ENCODE measurements at places on chromosomes 1 and 21. TPM values are rescaled to one million over a fixed set of nuclear protein-coding genes. Genes with fewer than 3 reads are reported as not detected.
A peak's percentile ranks its signal among the peaks of the same experiment; 100 is the strongest.

- no peaks in the 10 kb centered on the region for H3K36me3 ChIP-seq
- H3K4me1 ChIP-seq = no peaks in the 10 kb centered on the region
- no peak overlapping the region for H3K4me3 ChIP-seq
Observed at GRCh38 chr21:46067505-46068201, 30.3 kb upstream of the COL6A2 start.

GRCh38 chr1:222455188-222455879, 92.6 kb downstream of the HHIPL2 start:
- no peaks in the 10 kb centered on the region for H3K36me3 ChIP-seq
- H3K27me3 ChIP-seq = no peaks in the 10 kb centered on the region
- H3K4me3 ChIP-seq = no peak overlapping the region

GRCh38 chr21:45142469-45143308, 68.3 kb downstream of the ADARB1 start:
- H3K27me3 ChIP-seq = no peaks in the 10 kb centered on the region
- H3K36me3 ChIP-seq = peaks cover 23% of the 10 kb centered on the region
- H3K4me1 ChIP-seq = peaks cover 13% of the 10 kb centered on the region
- ATAC-seq = no peak
- no peak overlapping the region for H3K4me3 ChIP-seq
- peak overlapping the region; percentile 20 for H3K27ac ChIP-seq

GRCh38 chr1:201745023-201745422, 83.9 kb upstream of the IPO9 start:
- H3K27me3 ChIP-seq = peaks cover 3% of the 10 kb centered on the region
- no peak overlapping the region for H3K27ac ChIP-seq
- ATAC-seq = no peak
- H3K36me3 ChIP-seq = no peaks in the 10 kb centered on the region
- H3K4me1 ChIP-seq = peaks cover 5% of the 10 kb centered on the region

- no peak for ATAC-seq
- no peak overlapping the region for H3K4me3 ChIP-seq
- peaks cover 70% of the 10 kb centered on the region for H3K36me3 ChIP-seq
- no peaks in the 10 kb centered on the region for H3K4me1 ChIP-seq
- H3K27ac ChIP-seq = no peak overlapping the region
Observed at GRCh38 chr1:3632716-3633343, 8.0 kb downstream of the TPRG1L start.

- no peak overlapping the region for H3K4me3 ChIP-seq
- ATAC-seq = no peak
- H3K4me1 ChIP-seq = no peaks in the 10 kb centered on the region
- H3K27me3 ChIP-seq = no peaks in the 10 kb centered on the region
Observed at GRCh38 chr21:46079352-46080170, 18.4 kb upstream of the COL6A2 start.

GRCh38 chr21:28359300-28359699, 633.4 kb downstream of the LTN1 start:
- ATAC-seq = no peak
- no peaks in the 10 kb centered on the region for H3K27me3 ChIP-seq
- H3K4me1 ChIP-seq = no peaks in the 10 kb centered on the region
- no peak overlapping the region for H3K4me3 ChIP-seq
- no peaks in the 10 kb centered on the region for H3K36me3 ChIP-seq

- ATAC-seq = no peak
- peaks cover 18% of the 10 kb centered on the region for H3K4me1 ChIP-seq
- peaks cover 93% of the 10 kb centered on the region for H3K36me3 ChIP-seq
- H3K27ac ChIP-seq = peak overlapping the region; percentile 93
- peak overlapping the region; percentile 88 for H3K4me3 ChIP-seq
Observed at GRCh38 chr1:173862769-173863223, 5.0 kb downstream of the GAS5 start.

- H3K4me3 ChIP-seq = no peak overlapping the region
- no peak overlapping the region for H3K27ac ChIP-seq
- peaks cover 7% of the 10 kb centered on the region for H3K4me1 ChIP-seq
Observed at GRCh38 chr1:87399264-87399663, 70.6 kb downstream of the LMO4 start.

- H3K4me1 ChIP-seq = peaks cover 36% of the 10 kb centered on the region
- no peaks in the 10 kb centered on the region for H3K27me3 ChIP-seq
- H3K27ac ChIP-seq = peak overlapping the region; percentile 59
- H3K36me3 ChIP-seq = peaks cover 7% of the 10 kb centered on the region
Observed at GRCh38 chr21:28770867-28771661, 221.6 kb downstream of the LTN1 start.

DNA sequence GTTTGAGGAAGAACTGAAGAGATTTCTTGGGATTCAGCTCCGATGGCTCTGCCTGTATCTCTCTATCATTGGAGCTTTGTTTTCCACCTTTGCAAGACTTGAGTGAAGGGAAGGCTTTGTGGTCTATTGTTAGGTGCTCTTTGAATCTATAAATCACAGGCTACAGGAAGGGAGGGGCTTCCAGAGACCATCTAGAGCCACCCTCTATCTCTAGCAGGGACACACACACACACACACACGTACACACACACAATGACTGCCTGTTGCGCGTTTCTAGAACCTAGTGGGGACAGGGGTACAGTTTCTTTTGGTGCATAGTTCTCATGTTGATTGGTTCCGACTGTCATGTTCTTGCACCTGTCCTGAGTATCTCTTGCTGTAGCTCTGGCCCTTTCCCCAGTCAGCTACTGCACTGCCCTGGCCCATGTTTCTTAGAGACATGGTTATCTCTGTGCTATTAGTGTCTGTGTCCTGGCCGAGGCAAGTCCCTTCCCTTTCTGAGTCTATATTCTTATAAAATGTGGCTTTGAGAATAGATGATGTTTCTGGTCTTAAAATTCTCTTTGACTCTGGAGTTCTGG, 60.7 kb downstream of the MAN1C1 start:
- H3K27ac ChIP-seq = peak overlapping the region; percentile 84
- peaks cover 44% of the 10 kb centered on the region for H3K4me1 ChIP-seq
- H3K4me3 ChIP-seq = peak overlapping the region; percentile 73
- H3K36me3 ChIP-seq = no peaks in the 10 kb centered on the region
- ATAC-seq = no peak
- H3K27me3 ChIP-seq = peaks cover 17% of the 10 kb centered on the region

DNA sequence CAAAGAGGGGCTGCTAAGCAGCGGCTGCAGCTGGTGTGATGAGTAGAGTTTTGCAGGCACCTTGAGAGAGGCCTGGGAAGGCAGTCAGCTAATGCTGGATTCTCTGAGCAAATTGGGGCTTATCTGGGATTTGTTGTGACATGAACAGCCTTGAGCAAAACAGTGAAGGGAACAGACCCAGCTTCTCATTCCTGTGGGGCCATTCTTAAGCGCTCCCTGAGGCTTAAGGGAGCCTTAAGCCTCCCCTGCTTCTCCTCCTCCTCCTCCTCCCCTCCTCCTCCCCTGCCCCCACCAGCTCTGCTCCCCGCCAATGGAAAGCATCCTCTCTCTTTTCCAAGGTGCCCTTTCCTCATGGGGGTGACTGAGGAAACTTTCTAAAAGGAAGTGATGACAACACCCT, 21.3 kb downstream of the HMGCS2 start:
- H3K4me3 ChIP-seq = no peak overlapping the region
- H3K36me3 ChIP-seq = no peaks in the 10 kb centered on the region
- H3K4me1 ChIP-seq = no peaks in the 10 kb centered on the region
- H3K27me3 ChIP-seq = peaks cover 10% of the 10 kb centered on the region
- no peak overlapping the region for H3K27ac ChIP-seq
- ATAC-seq = no peak

DNA sequence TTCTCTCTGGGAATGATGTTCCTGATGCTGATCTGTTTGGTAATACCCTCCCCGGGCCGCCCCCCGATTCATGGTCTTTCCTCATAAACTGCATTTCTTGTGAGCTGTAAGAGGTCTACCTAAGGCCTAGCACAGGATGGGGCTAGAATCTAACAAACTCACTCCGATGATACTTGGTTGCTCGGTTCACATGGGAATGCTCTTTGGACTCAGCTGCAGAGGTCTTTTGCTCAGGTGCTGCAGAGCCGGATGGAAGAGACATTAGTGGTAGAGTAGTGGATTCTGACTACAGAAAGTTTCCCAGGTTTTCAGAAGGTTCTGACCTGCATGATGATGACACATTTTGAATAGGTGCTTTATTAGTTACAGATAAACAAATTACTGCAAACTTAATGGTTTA, 8.3 kb upstream of the TMEM269 start:
- H3K4me3 ChIP-seq = no peak overlapping the region
- no peak overlapping the region for H3K27ac ChIP-seq
- no peaks in the 10 kb centered on the region for H3K27me3 ChIP-seq
- ATAC-seq = no peak
- H3K4me1 ChIP-seq = peaks cover 18% of the 10 kb centered on the region
- peaks cover 96% of the 10 kb centered on the region for H3K36me3 ChIP-seq

- H3K36me3 ChIP-seq = no peaks in the 10 kb centered on the region
- H3K4me3 ChIP-seq = no peak overlapping the region
- ATAC-seq = no peak
Observed at GRCh38 chr1:73556270-73556669, 641.7 kb downstream of the LRRIQ3 start.

GRCh38 chr1:211628417-211628816, 47.0 kb downstream of the NEK2 start:
- H3K27me3 ChIP-seq = no peaks in the 10 kb centered on the region
- no peak overlapping the region for H3K27ac ChIP-seq
- no peak overlapping the region for H3K4me3 ChIP-seq

DNA sequence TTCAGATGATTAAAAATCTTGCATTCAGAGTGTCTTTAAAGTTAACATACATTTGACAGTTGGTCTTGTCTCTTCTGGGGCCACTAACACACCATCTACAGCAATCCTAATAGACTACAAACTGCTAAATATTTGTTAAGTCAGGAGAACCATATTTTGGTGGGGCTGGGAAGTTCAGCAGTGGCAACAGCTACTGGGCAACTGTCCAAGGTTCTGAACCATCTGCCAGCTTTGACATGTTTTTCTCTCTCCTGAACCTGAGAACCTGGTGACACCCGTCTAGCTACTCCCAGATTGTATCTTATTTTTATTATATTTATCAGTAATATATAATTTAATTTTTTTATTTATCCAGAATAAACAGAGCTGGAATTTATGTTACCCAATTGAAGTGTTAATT, 199.0 kb upstream of the DPYD start:
- no peak overlapping the region for H3K27ac ChIP-seq
- H3K4me3 ChIP-seq = no peak overlapping the region
- no peaks in the 10 kb centered on the region for H3K4me1 ChIP-seq
- H3K27me3 ChIP-seq = no peaks in the 10 kb centered on the region
- no peak for ATAC-seq

GRCh38 chr21:30289215-30289614, at the start of gene KRTAP25-1:
Gene KRTAP25-1, minus strand, starts transcription at chr21:30289514. Its CDS starts 24 bp downstream, at chr21:30289490.
- no peak within 1 kb of the TSS for H3K27ac ChIP-seq
- no peaks in the 10 kb centered on the region for H3K36me3 ChIP-seq
- H3K4me1 ChIP-seq = no peaks in the 10 kb centered on the region
- ATAC-seq = no peak
- H3K4me3 ChIP-seq = no peak within 1 kb of the TSS
- H3K27me3 ChIP-seq = peaks cover 10% of the 10 kb centered on the region

- H3K27ac ChIP-seq = no peak overlapping the region
- no peak overlapping the region for H3K4me3 ChIP-seq
- H3K27me3 ChIP-seq = no peaks in the 10 kb centered on the region
- H3K36me3 ChIP-seq = no peaks in the 10 kb centered on the region
- ATAC-seq = peak; percentile 15
- peaks cover 6% of the 10 kb centered on the region for H3K4me1 ChIP-seq
Observed at GRCh38 chr1:62784509-62785365, 805 bp downstream of the ATG4C start.

Gene NCMAP
- total RNA-seq = not detected

Gene RNF186
- total RNA-seq = not detected

Gene SPRR1A
- not detected for total RNA-seq

Gene PTGFR
- total RNA-seq = not detected

Gene FAM72B
- total RNA-seq = 22.9 TPM

Gene CATSPERE
- 0.53 TPM for total RNA-seq

Gene GPR61
- total RNA-seq = 0.45 TPM

Gene CHI3L1
- total RNA-seq = not detected

Gene OR2L8
- not detected for total RNA-seq

Gene CD101
- 0.26 TPM for total RNA-seq
